ENCODE measurements at places on chromosomes 3 and 15. TPM values are rescaled to one million over a fixed set of nuclear protein-coding genes. Genes with fewer than 3 reads are reported as not detected.

The CYP1A2 gene
- not detected for total RNA-seq

The ITPKA gene
- 24.4 TPM for total RNA-seq

The TUSC7 gene
- not detected for total RNA-seq

The SLCO2A1 gene
- total RNA-seq, result 30.8 TPM

The PIGB gene
- 10.9 TPM for total RNA-seq

The LRTM1 gene
- total RNA-seq, result not detected

The TMC3 gene
- total RNA-seq, result not detected

The USF3 gene
- total RNA-seq, result 16.5 TPM

The DPP8 gene
- 69.8 TPM for total RNA-seq

The C3orf52 gene
- 2.6 TPM for total RNA-seq

The ITIH1 gene
- total RNA-seq, result 0.28 TPM

The SCN5A gene
- 2.1 TPM for total RNA-seq

The MESP2 gene
- not detected for total RNA-seq

The PLD1 gene
- 105 TPM for total RNA-seq

The CD96 gene
- 5.6 TPM for total RNA-seq

The RPP25 gene
- total RNA-seq, result 24.0 TPM

The FSIP1 gene
- total RNA-seq, result 0.60 TPM

The FAM174B gene
- total RNA-seq, result 9.6 TPM

The TMEM212 gene
- total RNA-seq, result not detected

The SHC4 gene
- total RNA-seq, result 0.42 TPM

The NMNAT3 gene
- 10.0 TPM for total RNA-seq

The ADIPOQ gene
- 8.8 TPM for total RNA-seq

The FRMD4B gene
- total RNA-seq, result 37.6 TPM

The DNAH12 gene
- total RNA-seq, result 0.29 TPM

The GPR87 gene
- not detected for total RNA-seq

The SPINK8 gene
- total RNA-seq, result not detected

The RAB8B gene
- total RNA-seq, result 35.4 TPM

All from adrenal gland (tissue), 19 donors.